HFFc6 (cell line): ENCODE measurements at places on chromosomes 1 and 21.

DNA sequence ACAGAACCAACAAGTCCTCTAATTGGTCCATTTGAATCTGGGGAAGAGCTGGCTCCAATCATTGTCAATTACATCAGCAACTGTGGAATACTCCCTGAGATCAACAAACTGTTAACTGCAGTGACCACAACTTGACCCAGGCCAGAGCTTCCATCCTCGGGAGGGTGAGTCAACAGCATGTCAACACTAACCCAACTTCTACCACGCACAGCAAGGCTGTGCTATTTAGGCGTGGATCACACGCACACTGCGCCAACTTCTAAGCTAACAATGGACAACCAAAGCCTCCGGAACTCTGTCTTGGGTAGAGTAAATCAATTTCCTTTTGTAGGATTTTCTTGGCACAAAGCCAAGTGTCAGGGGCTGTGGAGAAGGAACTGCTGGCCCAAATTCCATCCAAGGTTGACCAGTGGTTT, 30.4 kb downstream of the APP start:
- DNase-seq = peak; percentile 96

DNA sequence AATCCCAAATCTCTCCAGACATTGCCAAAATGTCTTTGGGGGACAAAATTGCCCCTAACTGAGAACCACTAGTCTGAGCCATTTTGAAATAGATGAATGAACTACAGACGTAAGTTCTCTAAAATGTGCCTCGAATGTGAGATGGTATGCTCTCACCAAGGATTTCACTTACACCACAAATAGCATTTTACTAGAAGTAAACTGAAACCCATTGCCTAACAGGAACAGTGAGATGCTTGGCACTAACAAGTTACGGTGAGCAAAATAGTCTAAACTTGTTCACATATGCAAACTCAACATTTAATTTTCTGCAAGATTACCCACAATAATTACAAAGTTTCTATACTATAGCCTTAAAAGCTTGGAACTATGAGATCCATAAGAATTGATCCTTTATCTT, 343.6 kb upstream of the ESRRG start:
- no peak for DNase-seq

- DNase-seq = no peak
These were observed 248.8 kb downstream of the SMYD3 start for GRCh38 chr1:246258250-246258649.

- no peak for DNase-seq
These were observed 7.7 kb downstream of the SHISAL2A start for GRCh38 chr1:52640697-52641096.

DNA sequence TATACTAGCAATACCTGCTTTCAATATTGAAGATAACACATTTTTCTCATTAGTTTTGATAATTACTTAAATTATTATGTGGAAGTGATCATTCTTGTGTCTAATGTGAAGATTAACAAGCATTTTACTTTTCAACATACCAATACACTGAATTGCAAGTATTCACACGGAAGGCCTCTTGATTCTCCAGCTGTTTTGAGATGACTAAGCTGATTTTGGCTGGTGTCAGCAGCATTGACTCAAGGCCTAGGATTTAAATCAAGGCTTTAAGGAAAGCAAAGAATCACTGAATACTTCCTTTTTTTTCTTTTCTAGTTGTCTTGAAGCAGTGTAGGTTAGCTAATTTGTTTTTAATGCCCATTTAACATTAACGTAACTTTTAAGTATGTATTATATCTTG, 373.7 kb downstream of the SRGAP2C start:
- DNase-seq = peak; percentile 83

GRCh38 chr1:87989346-87989745, 660.7 kb downstream of the LMO4 start:
- DNase-seq = no peak

- DNase-seq = no peak
These were observed 282.1 kb upstream of the BRINP3 start for GRCh38 chr1:190759807-190760206.

DNA sequence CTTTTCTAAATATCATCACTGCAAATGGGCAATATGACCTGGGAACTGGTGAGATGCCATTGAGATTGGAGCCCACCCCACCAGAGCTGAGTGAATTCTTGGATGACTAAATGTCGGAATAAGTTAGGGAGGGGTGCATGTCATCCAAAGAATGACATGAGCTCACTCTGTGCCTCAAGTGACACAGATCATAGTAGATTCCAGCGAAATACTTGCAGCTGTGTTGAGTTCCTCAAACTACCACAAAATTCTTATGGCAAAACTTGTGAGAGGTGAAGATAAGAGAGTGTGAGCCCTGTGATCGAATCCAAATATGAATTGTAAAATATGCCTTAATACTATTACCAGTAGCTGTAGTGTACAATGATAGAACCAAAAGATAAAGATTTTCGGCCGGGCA, 2.3 kb upstream of the TCP10L start:
- no peak for DNase-seq

GRCh38 chr21:35108887-35109286, 59.8 kb upstream of the RUNX1 start:
- no peak for DNase-seq

DNA sequence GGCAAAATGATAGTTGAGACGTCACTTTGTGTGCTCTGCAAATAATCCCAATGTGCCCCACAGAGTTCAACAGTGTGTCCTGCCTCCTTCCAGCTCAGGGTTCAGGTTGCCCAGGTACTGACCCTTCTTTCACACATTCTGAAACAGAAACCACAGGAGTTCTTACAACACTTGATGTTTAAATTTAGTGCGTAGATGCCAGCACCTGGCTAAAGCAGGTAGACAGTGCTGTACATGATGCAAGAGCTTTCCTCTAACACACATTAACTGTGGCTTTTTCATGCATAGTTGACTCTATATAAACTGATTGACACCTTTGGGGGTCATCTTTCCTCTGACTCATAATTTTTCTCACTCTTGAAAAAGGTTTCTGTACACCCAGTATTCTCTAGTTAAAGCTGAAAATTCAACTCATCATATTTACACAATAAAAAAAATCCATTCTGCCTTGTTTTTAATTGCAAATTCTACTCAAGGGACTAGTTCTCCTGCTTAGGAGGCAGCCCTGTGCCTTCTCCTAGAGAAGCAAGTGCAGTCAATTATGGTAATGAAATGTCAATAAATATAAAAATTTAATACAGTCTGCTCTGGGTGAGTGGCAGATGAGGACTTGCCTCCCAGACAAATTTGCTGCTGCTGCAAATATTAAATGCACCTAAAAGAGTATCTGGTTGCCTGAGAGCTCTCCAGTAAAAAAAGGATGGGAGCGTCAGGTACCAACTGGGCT, 91.4 kb downstream of the NR5A2 start:
- DNase-seq = no peak

- no peak for DNase-seq
These were observed 308.9 kb downstream of the RWDD3 start for GRCh38 chr1:95542936-95543335.

- DNase-seq = no peak
These were observed 30.7 kb downstream of the MRAP start for GRCh38 chr21:32329331-32329730.

GRCh38 chr1:87007323-87007722, 92.9 kb downstream of the HS2ST1 start:
- DNase-seq = no peak

DNA sequence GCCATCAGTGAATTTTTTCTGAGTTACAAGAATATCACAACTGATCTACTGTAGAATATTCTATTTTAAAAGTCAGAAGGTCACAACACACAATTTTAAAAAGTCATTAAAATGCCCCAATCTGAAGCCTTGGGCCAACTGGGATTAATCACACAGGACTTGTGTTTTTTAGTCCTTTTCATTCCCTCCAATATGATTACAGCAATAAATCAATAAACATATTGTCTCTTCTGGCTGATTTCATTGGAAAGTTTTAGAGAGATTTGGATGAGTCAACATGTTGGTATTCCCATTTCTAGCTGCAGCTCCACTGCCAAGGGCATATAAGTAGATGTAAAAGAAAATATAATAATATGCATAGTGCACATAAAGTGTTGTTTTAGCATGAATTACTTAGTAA, 85.8 kb downstream of the NIBAN1 start:
- DNase-seq = peak; percentile 71
